Activated CD4-positive, alpha-beta T cell treated with anti-CD3 and anti-CD28 coated beads, Interleukin-2, amount 10 ng/mL, durations not matched to agents 7 days and 5 days (primary cell): ENCODE measurements at places on chromosomes 4 and X. TPM values are rescaled to one million over a fixed set of nuclear protein-coding genes. Genes with fewer than 3 reads are reported as not detected.

GRCh38 chr4:84672177-84672576 lies 89.2 kb downstream of the CDS1 start:
- no peak overlapping the region for H3K4me3 ChIP-seq
- H3K4me1 ChIP-seq, result no peaks in the 10 kb centered on the region
- DNase-seq, result no peak

DNA sequence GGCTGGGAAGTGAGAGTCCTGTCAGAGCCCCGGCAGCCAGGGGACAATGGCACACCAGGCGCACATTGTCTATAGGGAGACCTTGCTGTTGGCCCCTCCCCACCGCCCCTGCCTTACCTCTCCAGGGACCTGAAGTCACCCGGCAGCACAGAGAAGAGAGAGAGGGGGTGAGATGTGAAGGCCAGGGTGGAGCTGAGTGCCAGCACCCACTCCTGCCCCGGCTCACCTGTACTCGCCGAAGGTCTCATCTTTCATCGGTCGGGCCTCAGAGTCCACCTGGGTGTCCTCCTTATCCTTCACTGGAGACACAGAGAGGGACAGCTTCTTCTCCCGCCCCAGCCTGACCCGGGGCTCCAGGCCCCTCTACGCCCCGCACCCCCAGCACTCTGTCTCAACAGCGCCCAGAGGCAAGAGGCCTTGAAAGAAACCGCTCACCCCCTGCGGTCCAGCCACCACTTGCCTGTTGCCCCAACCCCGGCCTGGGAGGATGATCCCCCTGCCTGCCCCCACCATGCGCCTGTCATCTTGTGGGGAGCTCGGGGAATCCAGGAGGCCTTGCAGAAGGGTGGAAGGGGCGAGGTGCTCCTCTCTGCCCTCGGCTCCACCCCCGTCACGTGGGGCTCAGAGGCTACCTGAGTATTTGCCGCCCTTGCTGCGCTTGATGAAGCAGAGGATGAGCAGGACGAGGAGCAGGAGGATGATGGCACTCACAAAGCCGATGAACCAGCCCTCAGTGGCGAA lies 22.6 kb downstream of the L1CAM start:
- H3K27ac ChIP-seq, result no peak overlapping the region
- DNase-seq, result no peak
- no peaks in the 10 kb centered on the region for H3K4me1 ChIP-seq
- H3K27me3 ChIP-seq, result no peaks in the 10 kb centered on the region

GRCh38 chr4:73874386-73874785 lies 5.2 kb downstream of the CXCL1 start:
- H3K4me3 ChIP-seq, result no peak overlapping the region
- H3K36me3 ChIP-seq, result no peaks in the 10 kb centered on the region
- H3K27ac ChIP-seq, result no peak overlapping the region
- no peak for DNase-seq
- H3K27me3 ChIP-seq, result peaks cover 16% of the 10 kb centered on the region
- H3K4me1 ChIP-seq, result peaks cover 2% of the 10 kb centered on the region

The TCEAL3 gene
- total RNA-seq, result 4.0 TPM

- H3K36me3 ChIP-seq, result no peaks in the 10 kb centered on the region
- no peaks in the 10 kb centered on the region for H3K27me3 ChIP-seq
- no peak overlapping the region for H3K4me3 ChIP-seq
- no peak for DNase-seq
- no peak overlapping the region for H3K27ac ChIP-seq
These were observed 13.2 kb downstream of the GALNT7 start for GRCh38 chr4:173181848-173182247.

DNA sequence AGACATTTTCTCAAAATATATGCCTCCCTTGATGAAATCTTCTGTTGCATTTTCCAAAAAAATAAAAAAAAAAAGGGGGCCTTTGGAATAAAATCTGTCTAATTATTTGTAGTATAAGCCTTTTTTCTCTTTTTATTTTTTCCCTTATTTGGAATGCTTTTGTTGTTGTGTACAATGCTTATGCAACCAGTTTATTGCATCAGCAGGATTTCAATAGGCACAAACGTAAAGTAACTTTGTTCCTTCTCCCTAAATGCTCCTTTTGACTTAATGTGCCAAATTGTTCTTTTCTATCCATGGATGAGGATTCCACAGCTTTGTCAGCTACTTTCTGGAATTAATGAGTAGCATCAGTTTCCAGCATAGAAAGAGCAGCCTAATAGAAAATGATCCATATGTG lies 59.6 kb upstream of the HPGD start:
- H3K4me3 ChIP-seq, result no peak overlapping the region
- no peaks in the 10 kb centered on the region for H3K36me3 ChIP-seq
- H3K4me1 ChIP-seq, result no peaks in the 10 kb centered on the region
- no peak for DNase-seq

The ERCC6L gene
- 12.0 TPM for total RNA-seq

DNA sequence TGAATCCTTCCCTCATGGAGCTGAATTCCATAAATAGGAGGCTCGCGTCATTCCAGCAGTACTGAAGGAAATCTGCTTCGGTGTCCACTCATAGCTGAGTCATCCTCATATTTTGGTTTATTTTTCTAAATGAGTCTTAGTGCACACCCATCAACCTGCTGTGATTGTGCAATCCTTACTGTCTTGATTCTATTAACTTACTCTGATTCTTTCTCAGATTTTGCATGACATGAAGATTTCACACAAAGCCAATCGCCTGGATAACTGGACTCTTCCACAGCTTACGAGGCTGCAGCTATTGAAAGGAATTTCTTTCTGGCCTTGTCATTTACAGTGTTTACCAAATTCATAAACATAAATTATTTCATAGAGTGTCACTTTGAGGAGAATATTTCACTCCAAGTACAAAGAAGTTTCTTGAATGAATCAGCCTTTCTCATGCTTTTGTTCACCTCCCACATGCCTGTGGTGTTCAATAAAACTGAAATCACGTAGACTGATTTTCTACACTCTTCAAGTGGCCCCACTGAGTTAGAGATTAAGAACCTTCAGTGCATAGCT lies 207.6 kb upstream of the SLITRK2 start:
- H3K4me1 ChIP-seq, result no peaks in the 10 kb centered on the region
- H3K27ac ChIP-seq, result no peak overlapping the region
- no peaks in the 10 kb centered on the region for H3K36me3 ChIP-seq
- H3K27me3 ChIP-seq, result no peaks in the 10 kb centered on the region
- no peak overlapping the region for H3K4me3 ChIP-seq
- DNase-seq, result no peak

GRCh38 chr4:142278171-142278570 lies 567.9 kb downstream of the INPP4B start:
- no peak overlapping the region for H3K27ac ChIP-seq
- no peaks in the 10 kb centered on the region for H3K27me3 ChIP-seq
- DNase-seq, result no peak
- no peak overlapping the region for H3K4me3 ChIP-seq

GRCh38 chr4:10153161-10153560 lies 36.6 kb upstream of the WDR1 start:
- H3K4me1 ChIP-seq, result peaks cover 4% of the 10 kb centered on the region
- H3K27me3 ChIP-seq, result no peaks in the 10 kb centered on the region
- H3K36me3 ChIP-seq, result no peaks in the 10 kb centered on the region
- H3K4me3 ChIP-seq, result no peak overlapping the region
- no peak for DNase-seq
- H3K27ac ChIP-seq, result no peak overlapping the region

DNA sequence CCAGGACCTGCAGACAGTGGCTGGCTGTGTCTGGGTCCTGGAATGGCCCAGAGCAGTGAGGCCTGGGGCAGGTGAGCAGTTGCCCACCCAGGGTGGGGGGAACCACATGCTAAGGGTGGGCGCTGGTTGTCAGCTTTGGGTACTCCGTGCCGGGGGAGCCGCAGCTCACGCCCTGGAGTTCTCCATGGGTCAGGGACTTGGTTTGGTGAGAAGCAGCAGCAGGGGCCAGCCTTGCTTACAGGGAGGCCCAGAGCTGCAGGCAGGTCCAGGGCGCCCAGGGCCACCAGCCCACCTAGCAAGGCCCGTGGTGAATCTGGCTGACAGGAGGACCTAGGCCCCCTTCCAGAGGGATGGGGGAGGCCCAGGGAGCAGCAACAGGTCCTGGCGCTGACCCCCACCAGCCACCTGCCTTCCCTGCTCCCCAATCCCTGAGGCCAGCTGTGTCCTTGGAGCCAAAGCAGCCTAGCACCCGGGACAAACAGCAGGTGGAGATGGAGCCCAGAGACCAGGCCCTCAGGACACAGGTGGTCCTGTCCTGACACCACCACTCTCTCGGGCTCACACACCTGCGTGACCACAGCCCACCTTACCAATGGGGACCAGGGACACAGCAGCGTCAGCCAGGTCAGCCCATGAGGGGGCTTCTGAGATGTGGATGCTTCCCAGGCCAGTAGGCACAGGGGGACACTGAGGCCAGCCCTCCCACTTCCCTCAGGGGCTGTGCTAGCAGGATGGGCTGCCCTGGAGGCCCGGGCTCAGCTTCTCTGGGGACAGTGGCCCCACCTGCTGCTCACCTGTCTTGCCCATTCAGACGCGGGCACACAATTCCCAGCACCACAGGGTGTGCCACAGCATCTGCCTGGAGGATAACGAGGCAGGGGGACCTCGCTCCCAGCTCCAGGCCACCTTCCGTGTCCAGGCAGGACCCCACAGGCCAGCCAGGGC lies 3.5 kb downstream of the MXD4 start:
- no peaks in the 10 kb centered on the region for H3K27me3 ChIP-seq
- no peak for DNase-seq
- H3K4me3 ChIP-seq, result no peak overlapping the region
- H3K4me1 ChIP-seq, result peaks cover 3% of the 10 kb centered on the region

The TMEM154 gene
- total RNA-seq, result 38.1 TPM

DNA sequence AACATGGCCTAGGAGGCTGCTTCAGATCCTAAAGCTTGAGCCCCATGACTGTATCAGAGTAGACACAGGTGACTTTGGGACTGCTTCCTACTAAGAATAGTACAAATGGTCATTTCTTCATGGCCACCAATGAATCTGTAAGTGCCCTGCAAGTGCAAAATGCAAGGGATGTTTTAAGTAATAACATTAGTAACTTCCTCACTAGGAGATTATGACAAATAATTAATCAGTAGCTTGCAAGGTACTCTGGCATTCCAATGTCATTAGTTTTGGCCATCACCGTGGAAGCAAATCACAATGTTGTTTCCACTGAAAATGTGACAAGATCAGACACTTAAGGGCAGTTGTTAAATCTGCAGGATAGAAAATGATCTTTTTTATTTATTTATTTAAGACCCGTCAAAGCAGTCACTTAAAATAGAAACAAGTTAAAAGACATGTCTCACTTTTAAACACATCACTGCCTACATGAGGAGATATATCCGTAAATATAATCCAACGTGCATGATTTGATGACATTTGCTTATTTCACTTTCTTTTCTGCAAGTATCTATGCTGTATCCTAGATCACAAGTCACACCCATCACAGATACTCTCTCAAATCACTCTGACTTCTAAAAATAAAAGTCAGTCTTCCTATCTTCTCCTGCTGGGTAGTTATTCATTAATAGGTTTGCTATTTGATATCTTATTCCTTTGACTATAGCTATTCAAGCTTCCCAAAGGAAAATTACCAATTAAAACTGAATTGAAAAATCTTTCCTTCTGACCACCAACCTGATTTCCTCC lies 400.6 kb downstream of the IL15 start:
- H3K36me3 ChIP-seq, result peaks cover 14% of the 10 kb centered on the region
- H3K27ac ChIP-seq, result no peak overlapping the region
- H3K4me3 ChIP-seq, result no peak overlapping the region
- no peak for DNase-seq
- no peaks in the 10 kb centered on the region for H3K27me3 ChIP-seq

GRCh38 chr4:109588176-109588575 lies 28.1 kb downstream of the MCUB start:
- H3K27me3 ChIP-seq, result no peaks in the 10 kb centered on the region
- H3K27ac ChIP-seq, result peak overlapping the region; percentile 9
- H3K36me3 ChIP-seq, result peaks cover 48% of the 10 kb centered on the region
- DNase-seq, result peak; percentile 40
